ENCODE measurements at places on chromosomes 13 and 19.

DNA sequence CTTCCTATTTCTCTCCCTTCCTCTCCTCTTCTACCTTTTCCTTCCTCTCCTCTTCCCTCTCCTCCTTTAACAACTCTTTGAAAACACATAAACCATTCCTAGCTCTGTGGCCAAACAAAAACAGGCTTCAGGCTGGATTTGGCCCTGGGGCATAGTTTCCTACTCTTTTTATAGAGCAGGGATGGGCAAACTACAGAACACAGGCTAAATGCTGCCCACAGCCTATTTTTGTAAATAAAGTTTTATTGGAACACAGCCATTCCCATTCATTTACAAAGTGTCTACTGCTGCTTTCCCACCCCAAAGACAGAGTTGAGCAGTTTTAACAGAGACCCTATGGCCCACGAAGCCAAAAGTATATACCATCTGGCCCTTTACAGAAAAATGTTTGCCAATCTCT lies 35.4 kb downstream of the LHFPL6 start:
- DNase-seq, result no peak

DNA sequence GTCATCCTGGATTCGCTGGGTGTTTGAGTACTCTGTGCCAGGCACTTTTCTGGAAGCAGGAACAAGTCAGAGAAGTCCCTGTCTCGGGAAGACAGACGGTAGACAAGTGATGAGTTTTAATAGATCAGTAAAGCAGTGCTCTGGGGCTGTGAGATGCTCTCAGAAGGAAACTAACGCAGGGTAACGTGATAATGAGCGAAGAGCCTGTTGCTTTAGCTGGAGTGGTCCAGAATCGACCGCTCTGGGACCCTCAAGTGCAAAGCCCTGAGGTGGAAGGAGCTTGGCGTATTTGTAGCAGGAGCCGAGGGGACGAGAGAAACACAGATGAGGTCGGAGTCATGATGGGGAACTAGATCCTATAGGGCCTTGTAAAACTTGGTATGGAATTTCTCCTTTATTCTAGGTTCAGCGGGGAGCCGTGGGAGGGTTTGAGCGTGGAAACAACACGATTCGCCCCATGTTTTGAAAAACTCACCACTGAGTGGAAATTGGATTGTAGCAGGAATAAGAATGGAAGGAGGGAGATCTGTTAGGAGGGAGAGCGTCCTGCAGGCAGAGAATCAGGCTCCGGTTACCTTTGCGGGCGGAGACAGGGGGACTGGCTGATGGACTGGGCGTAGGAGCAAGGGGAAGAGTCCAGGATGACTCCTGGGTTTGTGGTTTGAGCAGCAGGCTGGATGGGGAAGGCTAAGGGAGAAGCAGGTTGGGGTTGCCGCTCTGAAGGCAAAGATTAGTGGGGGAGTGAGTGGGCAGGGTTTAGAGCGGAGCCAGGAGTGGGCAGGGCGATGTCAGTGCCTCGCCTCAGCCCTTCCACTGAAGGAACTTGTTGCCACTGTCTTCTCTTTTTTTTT lies 763 bp downstream of the POLD1 start:
- DNase-seq, result no peak

- no peak for DNase-seq
Observed at GRCh38 chr13:35888981-35889380, 242.2 kb downstream of the DCLK1 start.

DNA sequence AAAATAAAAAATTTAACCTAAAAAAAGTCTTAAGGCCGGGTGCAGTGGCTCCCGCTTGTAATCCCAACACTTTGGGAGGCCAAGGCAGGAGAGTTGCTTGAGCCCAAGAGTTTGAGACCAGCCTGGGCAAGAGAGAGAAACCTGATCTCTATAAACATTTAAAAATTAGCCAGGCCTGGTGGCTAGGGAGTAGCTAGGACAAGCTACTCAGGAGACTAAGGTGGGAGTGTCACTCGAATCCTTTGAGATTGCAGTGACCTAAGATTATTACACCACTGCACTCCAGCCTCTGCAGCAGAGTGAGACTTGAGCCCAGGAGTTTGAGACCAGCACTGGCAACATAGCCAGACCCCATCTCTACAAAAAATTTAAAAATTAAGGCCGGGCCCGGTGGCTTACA lies 1.1 kb downstream of the CCDC97 start:
- no peak for DNase-seq

- no peak for DNase-seq
Observed at GRCh38 chr19:51742789-51743188, 8.9 kb downstream of the FPR1 start.

GRCh38 chr19:51808333-51808986 lies 13.5 kb downstream of the FPR3 start:
- DNase-seq, result no peak

- no peak for DNase-seq
Observed at GRCh38 chr13:43100667-43101066, 77.3 kb downstream of the DNAJC15 start.
